ENCODE measurements at places on chromosomes 13 and 19. TPM values are rescaled to one million over a fixed set of nuclear protein-coding genes. Genes with fewer than 3 reads are reported as not detected.

Gene CEACAM19
- 1.7 TPM for total RNA-seq

Gene C19orf33
- 1.2 TPM for total RNA-seq

Gene F10
- 0.74 TPM for total RNA-seq

Gene CYP4F2
- total RNA-seq: not detected

Gene KIR2DL4
- not detected for total RNA-seq

Gene LIG4
- total RNA-seq: 13.8 TPM

Gene PET100
- 16.0 TPM for total RNA-seq

Gene TTC9B
- 32.0 TPM for total RNA-seq

Gene ZNF729
- total RNA-seq: under 0.01 TPM

Gene OR10H1
- total RNA-seq: not detected

Gene ZIC2
- 4.4 TPM for total RNA-seq

Gene DDX49
- 43.8 TPM for total RNA-seq

Gene RASIP1
- 3.9 TPM for total RNA-seq

Gene ATP11A
- 6.6 TPM for total RNA-seq

Gene DMWD
- total RNA-seq: 33.7 TPM

Gene SYNE4
- under 0.01 TPM for total RNA-seq

Gene ZNF331
- total RNA-seq: 18.2 TPM
